ENCODE measurements at places on chromosomes 6 and 20.

DNA sequence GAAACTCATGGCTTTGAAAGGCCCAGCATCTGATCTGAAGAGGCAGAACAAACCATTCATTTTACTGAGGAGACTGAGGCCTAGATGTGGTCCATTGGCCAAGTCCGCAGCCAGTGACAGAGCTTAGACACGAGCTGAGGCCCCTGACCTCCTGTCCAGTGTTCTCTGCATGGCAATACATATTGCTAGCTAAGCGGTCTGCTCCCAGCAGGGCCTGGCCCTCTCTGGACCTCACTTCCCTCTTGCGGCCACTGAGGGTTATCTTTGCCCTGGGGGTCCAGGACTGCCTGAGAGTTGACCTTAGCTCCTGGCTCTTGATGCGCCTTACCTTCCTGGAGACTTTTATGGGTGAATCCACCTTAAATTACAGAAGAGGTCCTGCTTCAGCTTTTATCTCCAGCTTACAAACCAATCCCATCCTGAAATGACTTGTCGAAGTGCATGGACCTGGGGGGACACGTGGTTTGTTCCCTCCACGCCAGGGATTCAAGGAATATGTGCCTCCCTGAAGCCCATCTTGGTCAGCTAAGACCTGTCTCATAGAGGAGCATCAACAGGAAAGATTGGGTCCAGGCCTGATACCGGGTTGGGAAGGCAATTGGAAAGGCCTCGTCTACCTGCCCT, 75.6 kb downstream of the CNBD2 start:
- DNase-seq, result no peak

DNA sequence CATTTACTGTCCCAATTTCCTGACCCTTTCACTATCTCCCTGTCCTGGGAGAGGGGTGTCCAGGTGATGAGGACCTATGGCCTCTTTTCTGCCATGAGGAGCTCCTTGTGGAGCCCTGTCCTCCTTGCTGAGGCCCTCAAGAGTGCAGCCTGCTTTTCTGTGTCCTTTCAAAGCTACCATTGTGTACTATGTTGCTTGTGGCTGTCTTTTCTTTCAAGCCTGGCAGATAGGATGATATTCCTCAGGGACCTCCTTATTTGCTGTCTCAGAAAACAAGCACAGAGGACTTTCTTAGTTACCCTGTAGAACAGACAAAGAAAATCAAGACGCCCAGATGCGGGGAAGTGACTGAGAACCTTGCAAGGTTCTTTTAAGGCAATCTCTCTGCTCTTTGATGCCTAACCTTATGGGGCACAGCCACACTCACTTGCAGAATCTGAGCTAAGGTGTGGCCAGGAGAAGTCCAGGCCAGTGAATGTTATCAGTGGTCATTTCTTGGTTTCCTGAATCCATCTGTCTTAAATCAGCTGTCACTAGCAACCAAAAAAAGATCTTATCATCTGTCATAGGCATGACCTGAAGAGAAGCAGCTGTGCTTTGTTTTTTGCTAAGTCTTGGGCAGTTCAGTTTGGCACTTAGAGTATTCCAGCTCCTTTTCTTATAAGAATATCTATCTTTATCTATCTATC, 17.2 kb downstream of the CARMIL1 start:
- no peak for DNase-seq

GRCh38 chr20:62819494-62820174, 2.8 kb downstream of the COL9A3 start:
- DNase-seq, result no peak

DNA sequence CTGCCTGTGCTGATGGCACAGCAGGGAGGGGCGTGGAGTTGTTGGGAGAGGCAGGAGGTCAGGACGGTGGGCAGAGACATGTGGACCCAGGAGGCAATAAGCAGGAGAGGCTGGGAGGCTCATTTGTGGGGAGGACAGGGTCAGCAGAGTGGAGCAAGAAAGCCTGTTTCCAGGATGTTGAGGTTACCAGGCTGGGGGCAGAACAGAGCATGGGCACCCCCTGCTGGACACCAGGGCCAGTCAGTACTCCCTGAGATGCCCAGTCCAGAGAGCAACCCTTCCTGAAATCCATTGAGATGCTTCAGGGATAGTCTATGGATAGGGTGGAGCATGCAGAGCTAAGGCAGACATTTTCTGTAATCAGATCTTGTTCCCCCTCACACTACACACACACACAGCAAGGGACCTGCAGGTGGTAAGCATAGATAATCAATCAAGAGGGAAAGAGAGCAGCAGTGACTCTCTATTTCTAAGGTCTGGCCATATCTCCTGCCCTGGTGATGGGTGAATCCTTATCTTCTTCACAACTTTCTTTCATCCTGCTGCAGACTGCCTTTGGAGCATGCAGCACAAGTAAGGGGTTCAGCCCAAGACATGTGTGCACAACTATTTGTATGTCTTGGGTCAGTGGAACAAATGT, 41.7 kb downstream of the MOCS1 start:
- no peak for DNase-seq

GRCh38 chr6:166662690-166663089, 35.6 kb upstream of the RPS6KA2 start:
- DNase-seq, result no peak

DNA sequence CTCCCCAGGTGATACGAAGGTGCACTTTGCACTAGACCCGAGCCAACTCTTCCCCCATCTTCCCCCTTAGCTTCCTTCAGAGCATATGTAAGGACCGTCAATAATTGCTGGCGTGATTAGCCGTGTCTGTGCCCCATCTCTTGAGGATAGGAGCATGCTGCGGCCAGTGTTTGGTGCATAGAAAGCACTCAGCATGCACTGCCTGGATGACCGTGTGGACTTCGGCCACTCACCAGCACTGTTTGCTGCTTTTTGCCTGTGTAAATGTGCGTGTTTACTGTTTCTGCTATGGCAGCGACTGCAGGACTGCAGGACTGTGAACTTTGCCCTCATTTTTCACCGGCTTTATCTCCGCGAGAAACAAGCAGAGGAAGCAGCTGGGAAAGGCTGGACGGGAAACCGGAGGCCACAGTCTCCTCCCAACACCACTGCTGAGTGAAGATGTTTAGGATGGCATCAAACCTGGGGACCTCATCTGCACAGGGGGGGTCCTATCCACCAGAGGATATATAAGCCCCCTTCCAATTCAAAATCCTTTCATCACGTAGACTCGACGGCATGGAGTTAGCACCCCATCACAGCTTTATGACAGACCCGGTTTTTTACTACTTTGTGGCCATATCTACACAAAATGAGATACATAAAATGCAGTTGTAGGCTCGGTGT, 150.6 kb upstream of the AFDN start:
- no peak for DNase-seq

- DNase-seq, result no peak
Measured at GRCh38 chr20:52078289-52078688, 113.3 kb downstream of the ZFP64 start.

Data from activated naive CD4-positive, alpha-beta T cell (primary cell).